Anterior cingulate cortex (tissue), 58 donors: ENCODE measurements at places on chromosomes 6 and 20.
A peak's percentile ranks its signal among the peaks of the same experiment; 100 is the strongest.

DNA sequence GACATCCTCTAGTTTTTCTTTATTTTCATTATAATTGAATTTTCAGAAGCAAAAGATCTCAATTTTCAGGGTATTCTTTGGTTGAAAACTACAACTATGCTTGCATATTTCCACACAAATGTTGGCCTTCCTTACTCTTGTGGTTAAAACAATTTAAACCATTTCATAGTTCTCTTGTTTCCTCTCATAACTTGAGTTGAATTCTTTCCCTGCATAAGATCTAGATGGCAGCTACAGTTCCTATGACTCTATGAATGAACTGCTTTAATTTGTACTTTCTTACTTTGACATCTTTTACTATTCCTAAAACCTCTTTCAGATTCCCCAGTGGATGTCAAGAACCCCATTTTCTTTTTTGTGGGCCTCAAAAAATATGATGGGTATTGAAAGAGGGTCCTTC is 564.5 kb downstream of the NKAIN2 start:
- DNase-seq = no peak

DNA sequence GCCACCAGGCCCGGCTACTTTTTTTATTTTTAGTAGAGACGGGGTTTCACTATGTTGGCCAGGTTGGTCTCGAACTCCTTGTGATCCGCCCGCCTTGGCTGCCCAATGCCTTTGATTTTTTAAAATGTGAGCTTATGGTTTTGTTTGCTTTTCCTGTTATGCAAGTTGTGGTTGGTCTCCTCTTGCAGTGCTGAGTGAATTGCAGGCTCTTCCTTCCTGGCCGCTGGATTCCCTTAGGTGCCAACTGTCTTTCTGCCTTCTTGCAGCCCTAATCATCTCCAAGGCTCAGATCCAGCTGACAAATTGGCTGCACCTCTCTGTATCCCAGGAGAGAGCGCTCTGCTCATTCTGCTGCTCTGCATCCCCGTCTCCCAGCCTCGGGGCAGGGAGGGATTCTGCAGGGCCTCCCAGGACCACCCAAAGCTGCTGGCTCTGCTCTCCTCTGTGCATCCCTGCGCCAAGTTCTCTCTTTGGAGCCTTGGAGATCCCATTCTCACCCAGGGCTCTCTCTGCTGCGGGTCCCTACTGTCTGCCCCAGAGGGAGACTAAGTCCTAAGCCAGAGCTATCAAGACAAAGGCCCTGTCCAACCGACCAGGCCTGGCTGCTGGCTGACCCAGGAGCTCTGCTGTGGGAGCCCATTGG is 14.1 kb upstream of the EMILIN3 start:
- DNase-seq = no peak

DNA sequence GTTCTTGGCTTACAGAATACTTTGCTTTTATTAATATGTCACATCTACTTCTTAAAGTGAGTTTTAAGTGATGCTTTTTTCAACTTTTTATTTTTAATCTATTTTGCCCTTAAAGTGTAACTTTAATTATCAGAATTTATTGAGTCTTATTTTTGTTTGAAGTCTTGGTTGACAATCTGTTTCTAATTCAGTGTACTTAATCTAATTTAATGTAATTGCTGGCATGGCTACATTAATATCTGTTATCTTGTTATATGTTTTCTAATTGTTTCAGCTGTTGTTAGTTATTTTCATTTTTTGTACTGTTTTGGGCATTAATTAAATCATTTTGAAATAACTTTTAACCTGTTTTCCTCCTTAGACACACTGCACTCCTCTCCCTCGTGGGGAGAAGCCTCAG is 558.7 kb upstream of the EYS start:
- DNase-seq = no peak

DNA sequence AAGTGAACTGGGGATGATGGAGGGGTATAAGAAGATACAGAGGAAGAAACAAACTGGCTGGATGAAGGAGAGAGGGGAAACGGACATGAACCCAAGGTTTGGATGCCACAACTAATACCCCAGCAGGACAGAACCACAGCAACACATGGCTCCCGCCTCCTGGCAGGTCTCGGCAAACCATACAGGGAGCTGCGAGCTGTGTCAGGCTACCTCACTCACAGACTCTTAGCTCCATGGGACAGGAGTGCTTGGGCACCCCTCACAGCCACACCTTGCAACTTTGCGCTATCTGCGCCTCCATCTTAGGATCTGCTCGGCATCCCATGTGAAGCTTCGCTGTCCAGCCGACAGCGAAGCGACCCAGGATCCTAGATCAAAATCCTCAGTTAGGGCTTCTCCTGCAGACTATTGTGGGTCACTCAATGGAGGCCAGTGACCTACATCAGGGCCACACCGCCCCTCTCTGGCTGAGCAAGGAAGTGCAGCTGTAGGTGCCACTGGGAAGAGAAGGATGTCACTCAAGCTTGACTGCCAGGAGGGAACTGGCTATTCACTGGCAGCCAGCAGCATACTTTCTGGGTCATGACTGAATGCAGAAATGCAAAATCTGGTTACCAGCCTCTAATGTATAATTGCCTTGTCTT is 174.4 kb upstream of the RIN2 start:
- DNase-seq = peak; percentile 19
